Right ventricle myocardium inferior (tissue), 1 donor: ENCODE measurements at places on chromosomes 3 and 15.

DNA sequence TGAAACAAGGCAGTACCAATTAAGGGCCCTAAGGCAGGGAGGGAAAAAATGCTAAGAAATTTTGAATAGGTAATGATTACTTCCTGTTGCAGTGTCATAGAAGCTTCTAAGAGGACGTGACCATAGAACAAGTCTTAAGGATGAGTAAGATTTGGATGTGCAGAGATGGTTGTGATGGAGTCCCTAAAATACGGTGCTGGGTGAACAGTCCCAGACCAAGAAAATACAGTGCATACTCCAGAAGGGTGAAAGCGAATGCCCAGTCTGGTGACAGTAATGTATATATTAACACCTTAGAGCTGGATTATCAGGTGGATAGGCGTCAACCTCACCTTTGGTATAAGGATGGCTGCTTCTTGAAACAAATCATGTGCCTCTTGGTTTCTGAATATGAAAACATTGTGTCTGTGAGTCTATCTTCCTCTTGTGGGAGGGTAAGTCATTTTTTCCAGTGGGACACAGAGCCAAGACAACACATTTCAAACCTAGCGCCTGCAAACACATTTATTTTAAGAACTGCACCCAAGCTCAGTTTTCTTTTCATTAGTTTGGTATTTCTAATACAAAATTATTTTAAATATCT lies 101.2 kb upstream of the TP63 start:
- no peak for DNase-seq

- DNase-seq = no peak
These were observed 92.0 kb upstream of the TRIM42 start for GRCh38 chr3:140585828-140586227.

- no peak for DNase-seq
These were observed 62.8 kb upstream of the MEX3B start for GRCh38 chr15:82108489-82109078.

GRCh38 chr3:167859610-167860009 lies 124.1 kb downstream of the SERPINI1 start:
- no peak for DNase-seq

GRCh38 chr3:115042351-115042750 lies 104.7 kb downstream of the ZBTB20 start:
- DNase-seq = no peak

DNA sequence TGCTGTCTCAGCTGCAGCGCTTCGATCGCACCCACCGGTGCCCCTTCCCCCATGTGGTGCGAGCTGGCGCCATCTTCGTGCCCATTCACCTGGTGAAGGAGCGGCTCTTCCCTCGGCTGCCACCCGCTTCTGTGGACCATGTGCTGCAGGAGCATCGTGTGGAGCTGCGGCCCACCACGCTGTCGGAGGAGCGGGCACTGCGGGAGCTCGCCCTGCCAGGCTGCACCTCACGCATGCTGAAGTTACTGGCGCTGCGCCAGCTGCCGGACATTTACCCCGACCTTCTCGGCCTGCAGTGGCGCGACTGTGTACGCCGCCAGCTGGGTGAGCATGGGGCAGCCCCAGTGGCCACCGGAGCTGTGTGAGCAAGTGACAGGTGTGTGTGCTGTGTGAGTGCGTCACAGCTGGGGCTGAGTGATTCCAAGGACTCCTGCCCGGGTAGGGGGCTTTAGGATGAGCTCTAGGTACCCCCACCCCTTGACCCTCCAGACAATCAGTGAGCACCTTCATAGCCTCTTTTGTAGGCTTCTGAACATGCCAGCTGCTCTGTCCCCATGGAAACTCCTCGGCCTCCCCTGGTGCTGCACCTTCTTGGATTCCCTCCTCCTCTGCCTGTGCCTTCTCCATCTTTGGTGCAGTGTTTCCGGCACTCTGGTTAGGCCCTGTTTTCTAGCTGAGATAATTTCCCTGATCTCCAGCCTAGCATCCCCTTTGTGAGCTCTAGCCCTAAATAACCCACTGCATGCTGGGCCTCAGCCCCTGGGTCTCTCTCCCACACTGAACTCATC lies 7.0 kb downstream of the C15orf39 start:
- no peak for DNase-seq

- DNase-seq = no peak
These were observed 459 bp upstream of the ADCY5 start for GRCh38 chr3:123449102-123449996.

- DNase-seq = no peak
These were observed 24.5 kb upstream of the SLC15A2 start for GRCh38 chr3:121869736-121870135.

- DNase-seq = no peak
These were observed 9.8 kb downstream of the HEG1 start for GRCh38 chr3:125045965-125046364.

DNA sequence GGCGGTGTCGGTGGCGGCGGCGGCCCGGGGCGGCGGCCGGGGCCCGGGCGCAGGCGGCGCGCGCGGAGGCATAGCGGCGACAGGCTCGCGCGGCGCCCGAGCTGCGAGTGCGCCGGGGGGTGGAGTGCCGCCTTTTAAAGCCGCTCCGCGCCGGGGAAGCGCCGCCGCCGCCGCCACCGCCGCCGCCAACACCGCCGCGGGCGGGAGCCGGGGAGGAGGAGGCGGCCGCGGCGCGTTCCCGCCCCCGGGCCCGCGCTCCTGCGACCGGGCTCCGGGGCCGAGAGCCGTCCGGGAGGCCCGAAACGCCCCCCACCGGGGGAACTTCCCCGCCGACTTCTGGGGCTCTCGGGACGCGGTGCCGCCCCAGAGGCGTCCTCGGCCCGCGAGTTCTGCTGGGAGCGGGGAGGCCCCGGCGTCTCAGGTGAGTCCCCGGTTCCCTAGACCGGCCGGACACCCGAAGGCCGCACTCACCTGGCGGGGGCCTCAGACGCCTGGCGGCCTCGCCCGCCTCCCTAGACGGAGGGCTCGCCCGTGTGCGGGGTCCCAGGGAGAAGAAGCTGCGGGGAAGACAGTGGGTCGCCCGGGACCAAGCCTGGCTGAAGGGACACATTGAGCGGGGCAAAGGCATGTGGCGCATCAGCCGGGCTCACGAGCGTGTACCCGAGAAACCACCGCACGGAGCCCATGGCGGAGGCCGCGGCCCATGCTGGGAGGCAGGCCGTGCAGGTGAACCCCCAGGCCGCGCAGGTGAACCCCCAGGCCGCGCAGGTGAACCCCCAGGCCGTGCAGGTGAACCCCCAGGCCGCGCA lies at the start of gene PCSK6:
TSS of gene PCSK6 (minus strand) at position 109 of the 809 bp plus-strand sequence. CDS start at position 72, 37 bp downstream.
- no peak for DNase-seq

GRCh38 chr3:72109327-72110259 lies 324.6 kb upstream of the PROK2 start:
- no peak for DNase-seq

DNA sequence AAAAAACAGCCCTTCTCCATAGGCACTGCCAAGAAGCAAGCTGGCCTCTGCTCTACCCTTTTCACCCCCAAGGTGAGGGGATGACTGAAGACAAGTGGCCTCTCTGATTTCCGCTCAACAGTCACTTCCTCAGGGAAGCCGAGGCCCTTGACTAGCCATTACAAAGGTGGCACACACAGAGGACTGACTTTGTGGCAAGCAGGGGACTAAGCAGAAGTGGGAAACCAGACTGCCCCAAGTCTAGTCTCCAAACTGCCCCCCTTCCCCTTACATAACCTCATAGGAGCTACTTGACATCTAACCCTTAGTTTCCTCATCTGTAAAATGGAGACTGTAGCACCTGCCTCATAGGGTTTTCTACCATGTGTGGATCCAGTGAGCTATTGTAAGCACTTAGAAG lies 118.9 kb downstream of the FOXP1 start:
- no peak for DNase-seq
